ENCODE measurements at places on chromosomes 13 and 19. TPM values are rescaled to one million over a fixed set of nuclear protein-coding genes. Genes with fewer than 3 reads are reported as not detected.

- no peak for DNase-seq
Measured at GRCh38 chr13:53075356-53076041, 46.9 kb downstream of the OLFM4 start.

The CBARP gene
- 6.0 TPM for total RNA-seq

DNA sequence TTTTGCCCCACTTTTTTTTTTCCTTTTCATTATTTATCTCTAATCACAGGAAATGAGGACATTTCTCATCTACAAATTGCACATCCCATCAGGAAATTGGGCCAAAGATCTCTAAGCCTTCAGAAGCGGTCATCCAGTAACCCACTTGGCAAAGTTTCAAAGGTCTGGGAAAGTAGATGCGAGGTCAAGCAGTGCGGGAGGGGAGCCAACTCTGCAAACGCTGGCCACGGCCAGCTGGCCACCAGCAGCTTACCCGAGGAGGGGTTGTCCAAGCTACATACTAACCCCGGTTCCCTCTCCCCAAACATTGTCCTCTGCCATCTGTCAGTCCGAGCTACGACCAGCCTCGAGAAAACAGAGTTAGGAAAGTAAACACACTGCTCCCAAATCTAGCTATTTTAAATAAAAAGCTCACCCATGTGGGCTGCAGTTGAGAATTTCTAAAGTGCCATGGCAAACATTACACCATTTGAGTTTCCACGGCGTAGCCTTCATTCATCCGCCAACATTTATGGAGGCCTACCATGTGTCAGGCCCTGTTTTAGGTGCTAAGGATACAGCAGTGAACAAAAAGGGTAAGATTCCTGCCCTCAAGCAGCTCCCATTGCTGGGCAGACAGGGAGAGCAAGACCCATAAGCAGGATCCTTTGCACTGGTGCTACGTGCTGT, 11.5 kb downstream of the FFAR2 start:
- DNase-seq = peak; percentile 16

- no peak for DNase-seq
Measured at GRCh38 chr13:100158569-100158968, 69.7 kb downstream of the PCCA start.

The ZGLP1 gene
- total RNA-seq = 0.43 TPM

The ZNF93 gene
- 11.2 TPM for total RNA-seq

- DNase-seq = no peak
Measured at GRCh38 chr19:35294859-35295791, 3.2 kb downstream of the MAG start.

The UGGT2 gene
- 63.0 TPM for total RNA-seq

The FFAR1 gene
- not detected for total RNA-seq

DNA sequence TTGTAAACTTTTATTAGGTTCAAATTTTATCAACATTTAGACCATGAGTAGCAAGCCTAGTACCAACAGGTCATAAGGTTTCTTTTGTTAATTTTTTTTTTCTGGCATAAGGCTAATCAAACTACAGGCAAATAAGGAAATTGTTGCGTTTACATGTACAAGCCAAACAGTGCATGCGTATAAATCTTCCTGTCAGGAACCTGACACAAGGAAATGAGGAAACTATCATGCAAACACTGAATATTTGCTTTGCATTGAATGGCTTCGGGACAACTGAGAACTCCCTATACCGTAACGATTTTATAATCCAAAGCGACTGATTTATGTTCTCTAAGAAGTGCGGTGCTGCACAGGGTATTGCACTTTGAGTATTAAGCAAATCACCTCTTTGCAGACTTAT, 133.0 kb upstream of the TRPC4 start:
- DNase-seq = no peak

DNA sequence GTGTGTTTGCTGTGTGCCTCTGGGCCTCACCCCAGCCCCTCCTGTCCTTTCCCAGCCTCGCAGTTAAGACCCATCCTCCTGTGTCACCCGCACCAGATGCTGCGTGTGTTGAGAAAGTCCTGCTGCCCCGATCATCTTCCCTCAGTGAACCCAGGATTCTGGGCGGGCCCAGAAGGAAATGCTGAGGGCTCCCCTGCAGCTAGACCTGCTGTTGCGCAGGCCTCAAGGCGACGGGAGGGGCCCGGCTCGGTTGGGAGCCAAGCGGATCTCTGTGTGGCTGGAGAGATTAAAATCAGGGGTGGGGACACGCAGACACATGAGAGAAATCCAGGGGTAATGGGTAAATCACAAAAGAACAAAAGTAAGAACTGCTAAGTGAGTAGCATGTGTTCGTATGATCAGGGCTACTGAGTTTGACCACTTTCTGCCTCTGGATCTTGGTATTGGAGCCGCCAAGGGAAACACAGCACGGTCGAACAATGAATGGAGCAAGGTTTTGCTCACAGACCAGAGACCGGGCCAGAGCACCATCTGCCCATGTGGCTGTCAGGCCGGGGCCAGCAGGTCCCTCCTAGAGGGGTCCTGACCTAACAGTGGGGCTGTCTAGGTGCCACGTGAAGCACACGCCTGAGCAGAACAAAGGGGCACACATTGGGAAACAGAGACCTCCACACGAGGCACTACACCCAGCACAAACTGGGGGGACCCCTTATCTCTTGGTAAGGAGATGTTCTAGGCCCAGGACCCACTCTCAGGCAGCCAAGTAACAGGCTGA, 7.1 kb downstream of the ZSCAN1 start:
- no peak for DNase-seq

DNA sequence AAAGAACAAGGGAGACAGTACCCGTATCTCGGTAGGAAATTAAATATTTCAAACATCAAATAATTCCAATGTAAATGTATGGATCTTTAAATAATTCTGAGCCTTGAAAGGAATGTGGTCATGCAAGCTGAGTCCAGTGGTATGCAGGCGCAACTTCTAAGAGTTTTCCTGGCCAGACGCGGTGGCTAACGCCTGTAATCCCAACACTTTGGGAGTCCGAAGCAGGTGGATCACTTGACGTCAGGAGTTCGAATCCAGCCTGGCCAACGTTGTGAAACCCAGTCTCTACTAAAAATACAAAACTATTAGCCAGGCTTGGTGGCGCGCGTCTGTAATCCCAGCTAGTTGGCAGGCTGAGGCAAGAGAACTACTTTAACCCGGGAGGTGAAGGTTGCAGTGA, 1.1 kb upstream of the ZNF845 start:
- no peak for DNase-seq

The C19orf67 gene
- not detected for total RNA-seq

The CEACAM8 gene
- not detected for total RNA-seq

DNA sequence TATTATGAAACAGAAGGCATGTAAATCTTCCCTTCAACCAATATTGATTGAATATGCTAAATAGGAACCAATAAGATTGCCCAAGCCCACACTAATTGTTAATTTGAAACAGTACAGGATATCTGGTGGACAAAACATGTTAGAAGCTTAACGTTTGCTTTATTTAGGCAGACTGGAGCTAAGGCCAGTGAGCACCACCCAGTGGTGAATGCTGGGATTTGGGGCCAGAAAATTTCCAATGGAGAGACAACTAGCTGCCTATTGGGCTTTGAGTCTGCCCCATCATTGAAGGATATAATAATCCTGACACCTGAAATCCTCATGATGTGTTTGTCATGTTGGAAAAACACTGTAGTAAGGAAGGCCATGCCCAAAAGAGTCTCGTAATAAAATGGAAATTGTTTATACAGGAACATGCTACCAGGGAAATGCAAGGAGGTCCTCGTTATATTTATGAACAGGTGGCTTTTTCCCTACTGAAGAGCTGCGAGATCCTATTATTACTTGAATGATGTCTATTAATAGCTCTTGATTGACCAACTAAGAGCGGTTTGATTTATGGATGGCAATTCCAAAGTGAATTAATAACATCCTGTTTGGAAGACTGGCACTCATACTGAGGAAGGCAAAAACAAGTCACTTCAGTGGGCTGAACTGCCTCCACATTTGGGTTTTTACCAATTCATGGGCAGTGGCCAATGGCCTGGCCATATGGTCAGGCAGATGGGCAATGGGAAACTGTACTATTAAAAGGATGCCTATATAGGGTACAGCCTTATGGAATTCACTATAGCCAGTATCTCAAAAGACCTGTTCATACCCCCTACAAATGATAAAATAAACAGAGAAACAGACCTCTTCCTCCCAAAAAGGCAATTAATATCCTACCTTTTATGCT, 8.7 kb downstream of the SIGLECL1 start:
- DNase-seq = peak; percentile 16

The ZNF443 gene
- 3.5 TPM for total RNA-seq

GRCh38 chr19:45177817-45178261, at the start of gene TRAPPC6A:
Gene TRAPPC6A (minus strand): TSS chr19:45178237. CDS start chr19:45178218, 19 bp downstream.
- DNase-seq = peak; percentile 69

DNA sequence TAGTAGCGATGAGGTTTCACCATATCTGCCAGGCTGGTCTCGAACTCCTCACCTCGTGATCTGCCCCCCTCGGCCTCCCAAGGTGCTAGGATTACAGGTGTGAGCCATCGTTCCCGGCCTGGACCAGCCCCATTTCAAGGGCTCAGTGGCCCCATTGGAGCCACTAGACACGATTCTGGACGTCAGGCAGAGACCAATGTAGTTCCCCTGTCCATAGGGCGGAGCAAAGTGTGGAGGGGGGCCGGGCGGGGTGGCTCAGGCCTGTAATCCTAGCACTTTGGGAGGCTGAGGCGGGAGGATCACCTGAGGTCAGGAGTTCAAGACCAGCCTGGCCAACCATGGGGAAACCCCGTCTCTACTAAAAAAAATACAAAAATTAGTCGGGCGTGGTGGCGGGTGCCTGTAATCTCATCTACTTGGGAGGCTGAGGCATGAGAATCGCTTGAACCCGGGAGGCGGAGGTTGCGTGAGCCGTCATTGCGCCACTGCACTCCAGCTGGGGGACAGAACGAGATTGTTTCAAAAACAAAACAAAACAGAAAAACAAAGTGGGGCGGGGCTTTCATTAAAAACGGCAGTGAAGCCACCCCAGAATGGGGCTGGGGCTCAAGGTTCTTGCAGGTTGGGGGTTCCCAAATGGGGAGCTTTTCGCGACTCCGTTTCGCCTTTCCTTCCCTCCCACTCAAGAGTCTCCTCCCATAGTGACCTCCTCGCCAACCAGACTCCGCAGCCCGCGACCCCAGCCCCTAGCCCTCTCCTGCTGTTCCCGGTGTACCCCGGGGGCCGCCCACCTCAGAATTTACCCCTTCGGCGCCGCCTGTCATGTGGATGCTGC, 758 bp upstream of the TECR start:
- peak; percentile 42 for DNase-seq

- DNase-seq = no peak
Measured at GRCh38 chr19:32091241-32091640, 254.2 kb upstream of the ZNF507 start.

- no peak for DNase-seq
Measured at GRCh38 chr19:50695251-50696093, 24.1 kb downstream of the SHANK1 start.

DNA sequence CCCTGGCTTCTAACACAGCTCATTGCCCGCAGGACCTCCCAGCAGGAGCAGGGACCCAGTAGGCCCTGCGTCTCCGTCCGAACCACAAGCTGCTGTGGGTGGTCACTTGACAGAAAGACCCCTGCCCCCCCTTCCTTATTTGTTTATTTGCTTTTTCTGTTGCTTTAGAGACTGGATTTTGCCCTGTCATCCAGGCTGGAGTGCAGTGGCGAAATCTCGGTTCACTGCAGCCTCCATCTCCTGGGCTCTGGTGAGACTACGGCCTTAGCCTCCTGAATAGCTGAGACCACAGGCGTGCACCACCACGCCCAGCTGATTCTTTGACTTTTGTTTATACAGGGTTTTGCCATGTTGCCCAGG, 7.6 kb upstream of the PTBP1 start:
- DNase-seq = peak; percentile 66

The ZNF578 gene
- 1.6 TPM for total RNA-seq

GRCh38 chr13:98020271-98020670, 66.8 kb downstream of the IPO5 start:
- DNase-seq = no peak

The HRC gene
- not detected for total RNA-seq

DNA sequence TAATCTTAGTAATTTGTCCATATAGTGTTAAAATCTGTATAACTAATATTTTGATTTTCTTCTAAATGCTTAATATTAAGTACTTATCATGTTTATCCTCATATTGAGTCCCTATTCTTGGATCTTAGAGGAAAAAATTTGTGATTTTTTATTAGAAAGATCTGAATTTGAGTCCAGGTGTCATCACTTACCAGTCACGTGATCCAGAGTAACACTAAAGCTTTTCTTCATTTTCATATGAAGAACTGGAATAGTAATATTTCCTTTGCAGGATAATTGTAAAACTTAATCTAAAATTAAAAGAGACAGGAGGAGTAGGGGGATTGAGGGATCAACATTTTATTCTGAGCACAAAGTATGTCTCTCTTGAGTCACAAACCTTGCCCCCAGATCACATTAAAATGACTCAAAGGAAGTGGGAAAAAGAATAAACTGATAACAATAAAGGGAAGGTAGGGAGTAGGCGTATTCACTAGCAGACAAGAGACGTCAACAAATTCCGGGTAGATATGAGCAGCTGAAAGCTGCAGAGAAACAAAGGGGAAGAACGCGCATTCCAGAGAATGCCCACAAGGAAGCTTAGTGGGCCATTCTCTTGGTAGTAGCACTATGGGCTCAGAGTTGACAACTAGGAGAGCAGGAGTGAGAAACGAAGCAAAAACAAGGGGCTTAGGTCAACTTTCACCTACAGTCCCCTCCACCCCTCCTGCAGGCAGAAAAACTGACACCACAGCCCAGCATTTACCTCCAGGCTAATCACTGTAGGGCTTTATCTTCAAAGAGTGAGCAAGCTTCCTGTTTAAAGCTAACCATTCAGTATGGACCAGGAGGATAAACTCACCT, 123.1 kb downstream of the SPRY2 start:
- DNase-seq = peak; percentile 23

DNA sequence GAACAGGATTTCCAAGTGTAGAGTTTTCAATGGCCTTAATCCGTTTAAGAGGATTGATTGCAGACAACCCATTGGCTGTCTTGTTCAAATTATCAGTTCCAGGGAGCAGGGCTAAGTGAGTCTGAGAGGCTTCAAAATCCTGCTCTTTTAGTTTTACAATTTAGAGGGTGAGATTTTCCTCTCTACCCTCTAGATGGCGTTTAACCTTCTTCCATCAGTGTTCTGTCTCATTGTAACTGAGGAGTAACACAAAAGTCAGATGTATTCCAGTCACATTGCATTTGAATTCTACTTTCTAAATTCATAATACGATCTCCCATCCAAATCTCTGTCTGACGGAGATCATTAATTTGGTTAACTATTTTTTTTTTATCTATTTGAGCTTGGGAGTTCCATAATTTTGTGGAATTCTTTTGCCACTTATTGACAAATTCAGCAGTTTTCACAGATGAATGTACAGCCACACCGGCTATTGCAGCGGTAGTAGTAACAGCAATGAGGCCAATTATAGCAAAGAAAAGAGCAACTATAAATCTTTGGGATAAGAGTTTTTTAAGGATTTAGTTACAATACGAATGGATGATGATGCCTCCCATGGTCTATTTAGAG, 7.8 kb upstream of the C19orf84 start:
- DNase-seq = peak; percentile 20

The CEACAM16 gene
- under 0.01 TPM for total RNA-seq

The DZIP1 gene
- total RNA-seq = 38.9 TPM
